ENCODE measurements at places on chromosomes 13 and 19. TPM values are rescaled to one million over a fixed set of nuclear protein-coding genes. Genes with fewer than 3 reads are reported as not detected.

Gene KLF16
- 26.8 TPM for total RNA-seq

DNA sequence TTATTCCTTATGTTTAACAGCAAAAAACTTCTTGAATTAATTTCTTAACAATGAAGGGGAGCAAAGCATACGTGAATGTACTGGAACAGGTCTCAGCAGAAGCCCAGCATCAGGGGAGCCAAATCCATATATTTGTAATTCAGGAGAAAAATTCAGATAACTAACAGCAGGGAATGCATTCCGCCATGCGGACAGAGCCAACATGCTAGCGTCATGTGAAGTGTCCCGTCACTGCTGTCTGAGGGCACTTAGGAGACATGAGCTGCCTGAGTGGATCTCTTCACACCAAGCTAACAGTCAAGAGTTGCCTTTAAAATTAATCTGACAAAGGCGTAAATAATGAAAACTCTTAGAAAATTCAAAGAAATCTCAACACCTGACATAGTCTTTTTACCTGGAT is 6.4 kb downstream of the AMER2 start:
- H3K27ac ChIP-seq, result no peak overlapping the region
- DNase-seq, result no peak
- H3K4me1 ChIP-seq, result no peaks in the 10 kb centered on the region
- no peaks in the 10 kb centered on the region for H3K27me3 ChIP-seq
- no peaks in the 10 kb centered on the region for H3K36me3 ChIP-seq

- H3K27me3 ChIP-seq, result no peaks in the 10 kb centered on the region
- H3K4me1 ChIP-seq, result no peaks in the 10 kb centered on the region
- H3K36me3 ChIP-seq, result no peaks in the 10 kb centered on the region
- no peak overlapping the region for H3K27ac ChIP-seq
- no peak for DNase-seq
Measured at GRCh38 chr13:99467764-99468163, 33.5 kb upstream of the TM9SF2 start.

DNA sequence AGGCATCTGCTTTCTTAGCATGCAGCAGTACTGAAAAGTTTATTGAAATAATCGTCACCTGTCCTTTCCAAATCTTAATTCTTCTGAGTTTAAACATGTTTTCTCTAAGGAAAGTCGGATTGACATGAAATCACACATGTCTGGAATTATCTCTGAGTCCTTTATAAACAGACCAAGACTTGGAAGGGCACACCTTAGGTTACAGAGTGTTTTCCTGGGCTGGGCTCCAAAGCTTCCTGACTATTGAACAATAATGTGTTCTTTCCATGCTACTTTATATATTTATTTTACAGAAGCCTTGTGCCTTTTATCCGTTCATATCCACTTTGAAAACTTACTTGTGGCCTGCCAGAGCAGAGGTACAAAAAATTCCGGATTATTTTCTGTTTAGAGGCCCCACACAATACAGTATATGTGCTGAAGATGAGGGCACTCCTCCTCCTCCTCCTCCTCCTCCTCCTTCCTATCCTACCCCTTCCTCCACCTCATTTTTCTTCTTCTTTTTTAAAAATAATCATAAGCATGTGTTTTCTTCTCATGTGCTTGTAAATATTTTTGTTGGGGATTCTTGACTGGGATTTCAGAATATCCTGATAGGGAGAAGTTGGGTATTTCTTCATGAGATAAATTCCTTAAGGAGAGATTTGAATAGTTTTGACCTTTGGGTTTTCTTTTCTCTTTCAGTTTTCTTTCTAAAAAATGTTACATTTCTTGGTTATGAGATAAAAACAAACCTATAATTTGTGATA is 52.3 kb downstream of the LRCH1 start:
- no peaks in the 10 kb centered on the region for H3K27me3 ChIP-seq
- H3K4me1 ChIP-seq, result peaks cover 100% of the 10 kb centered on the region
- no peak overlapping the region for H3K4me3 ChIP-seq
- no peak for DNase-seq

DNA sequence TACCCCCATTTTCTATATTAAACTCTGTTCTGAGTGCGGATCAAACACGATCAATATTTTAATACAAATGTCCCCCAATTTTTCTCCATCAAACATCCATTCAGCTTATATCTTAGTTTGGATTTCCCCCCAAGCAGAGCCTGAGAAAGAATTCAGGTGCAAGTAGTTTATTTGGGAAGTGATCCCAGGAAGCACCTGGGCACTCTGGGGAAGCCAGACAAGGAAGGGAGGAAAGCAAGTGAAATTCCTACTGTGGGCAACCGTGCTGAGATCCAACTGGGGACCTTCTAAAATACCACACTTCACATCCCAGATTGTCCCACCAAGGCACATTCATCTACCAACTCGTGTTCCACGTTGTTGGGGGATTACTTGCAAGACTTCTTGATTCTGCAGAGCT is 323.4 kb upstream of the NBEA start:
- H3K4me1 ChIP-seq, result peaks cover 31% of the 10 kb centered on the region
- H3K36me3 ChIP-seq, result no peaks in the 10 kb centered on the region
- no peaks in the 10 kb centered on the region for H3K27me3 ChIP-seq
- no peak overlapping the region for H3K27ac ChIP-seq
- DNase-seq, result no peak

DNA sequence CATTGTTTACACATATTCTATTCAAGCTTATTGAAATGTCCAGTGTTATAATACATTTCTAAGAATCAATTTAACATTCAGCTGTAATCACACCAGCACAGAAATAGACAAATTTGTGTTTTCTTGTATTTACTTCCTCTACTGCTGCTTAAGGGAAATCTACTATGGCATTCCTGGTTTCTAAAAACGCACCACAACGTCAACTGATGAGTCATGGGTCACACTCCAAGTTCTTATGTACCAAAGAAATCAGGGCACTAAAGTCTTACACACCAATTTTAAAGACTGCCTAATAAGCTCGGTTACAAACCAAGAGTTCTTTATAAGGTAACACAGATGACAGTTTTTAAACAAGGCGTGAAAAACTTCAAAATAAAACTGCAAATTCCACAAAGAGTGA is 13.2 kb downstream of the LNX2 start:
- H3K4me3 ChIP-seq, result no peak overlapping the region
- peaks cover 25% of the 10 kb centered on the region for H3K4me1 ChIP-seq
- H3K36me3 ChIP-seq, result no peaks in the 10 kb centered on the region
- no peak overlapping the region for H3K27ac ChIP-seq
- no peak for DNase-seq
- H3K27me3 ChIP-seq, result no peaks in the 10 kb centered on the region

All from Caco-2 (cell line).